Activated CD4-positive, CD25-positive, alpha-beta regulatory T cell treated with anti-CD3 and anti-CD28 coated beads, Interleukin-2, amount 50 U/mL, for 72 hours (primary cell): ENCODE measurements at places on chromosomes 12 and 14.

DNA sequence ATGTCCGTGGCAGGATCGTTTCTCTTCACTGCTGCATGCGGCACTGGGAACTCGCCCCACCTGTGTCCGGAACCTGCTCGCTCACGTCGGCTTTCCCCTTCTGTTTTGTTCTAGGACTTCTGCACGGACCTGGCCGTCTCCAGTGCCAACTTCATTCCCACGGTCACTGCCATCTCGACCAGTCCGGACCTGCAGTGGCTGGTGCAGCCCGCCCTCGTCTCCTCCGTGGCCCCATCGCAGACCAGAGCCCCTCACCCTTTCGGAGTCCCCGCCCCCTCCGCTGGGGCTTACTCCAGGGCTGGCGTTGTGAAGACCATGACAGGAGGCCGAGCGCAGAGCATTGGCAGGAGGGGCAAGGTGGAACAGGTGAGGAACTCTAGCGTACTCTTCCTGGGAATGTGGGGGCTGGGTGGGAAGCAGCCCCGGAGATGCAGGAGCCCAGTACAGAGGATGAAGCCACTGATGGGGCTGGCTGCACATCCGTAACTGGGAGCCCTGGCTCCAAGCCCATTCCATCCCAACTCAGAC is 1.2 kb downstream of the FOS start:
- no peak for DNase-seq

- no peak for DNase-seq
These were observed 835 bp downstream of the MYL6 start for GRCh38 chr12:56158926-56159461.

GRCh38 chr14:25464078-25464477 is 414.1 kb upstream of the STXBP6 start:
- no peak for DNase-seq

- no peak for DNase-seq
These were observed 6.9 kb downstream of the MLEC start for GRCh38 chr12:120693848-120694247.

- no peak for DNase-seq
These were observed 253.9 kb upstream of the EGLN3 start for GRCh38 chr14:34204774-34205173.

- peak; percentile 32 for DNase-seq
These were observed 661.1 kb downstream of the VRK1 start for GRCh38 chr14:97458255-97458654.

- no peak for DNase-seq
These were observed 234.9 kb downstream of the FLRT2 start for GRCh38 chr14:85764822-85765221.

DNA sequence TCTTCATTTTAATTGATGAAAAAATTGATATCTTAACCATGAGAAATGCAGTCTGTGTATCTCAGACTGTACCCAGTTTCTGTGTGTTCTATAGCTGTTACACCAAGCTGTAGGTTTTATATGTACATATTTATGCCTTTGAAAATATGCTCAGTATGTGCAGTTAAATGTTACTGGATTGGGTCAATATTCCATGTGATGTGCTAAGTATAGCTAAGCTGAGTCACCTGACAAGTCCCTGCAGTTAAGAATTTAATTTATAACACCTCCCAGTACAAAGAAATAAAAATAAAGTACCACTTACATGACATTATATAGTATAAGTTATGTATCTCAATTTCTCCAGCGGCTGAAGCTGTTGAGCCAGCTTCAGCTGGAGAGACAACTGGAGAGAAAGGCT is 984.0 kb downstream of the GALC start:
- DNase-seq = no peak

DNA sequence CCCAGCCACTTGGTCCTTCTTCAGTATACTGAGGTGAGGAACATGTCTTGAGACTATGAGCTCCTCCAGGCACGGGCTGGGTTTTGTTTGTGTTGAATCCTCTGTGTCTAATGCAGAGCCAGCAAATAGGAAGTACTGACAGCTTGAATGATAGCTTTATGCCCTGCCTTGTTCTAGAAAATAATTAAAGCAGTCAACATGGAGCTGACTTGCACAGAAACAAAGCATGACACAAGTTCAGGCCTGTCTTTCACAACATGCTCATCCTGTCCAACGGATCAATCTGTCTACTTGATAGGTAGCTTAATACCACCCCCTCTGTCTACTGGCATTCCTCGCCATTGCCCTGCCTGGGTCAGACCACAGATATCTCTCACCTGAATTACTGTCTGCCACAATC is 140.9 kb downstream of the ESRRB start:
- DNase-seq = no peak

GRCh38 chr14:51963286-51963685 is 26.1 kb upstream of the RTRAF start:
- DNase-seq = no peak

DNA sequence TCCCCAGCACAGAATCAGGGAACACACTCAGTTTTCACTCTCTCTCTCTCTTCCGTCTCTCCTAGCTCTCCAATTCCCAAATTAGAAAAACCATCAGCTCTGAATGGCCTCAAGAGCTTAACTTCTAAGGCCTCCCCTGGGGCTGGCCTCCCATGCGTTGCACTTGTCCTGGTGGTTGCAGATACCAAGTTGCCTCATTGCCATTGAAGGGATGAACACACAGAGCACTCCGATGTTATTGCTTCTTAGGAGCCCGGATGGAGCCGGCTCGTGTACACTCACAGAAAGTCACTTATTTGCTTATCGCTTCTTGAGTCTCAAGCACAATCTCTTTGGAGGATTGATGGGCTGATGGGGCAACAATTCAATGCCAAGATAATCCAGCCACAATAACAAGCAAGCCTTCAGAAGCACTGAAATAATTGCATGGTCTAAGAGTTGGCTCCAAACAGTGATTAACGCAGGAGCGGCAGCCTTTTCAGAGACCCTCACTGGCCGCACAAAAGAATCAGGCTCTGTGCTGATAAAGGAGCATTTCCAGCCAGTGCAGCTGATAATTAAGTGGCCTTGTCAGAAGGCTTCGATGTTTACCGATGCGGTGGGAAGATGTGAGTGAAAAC is 175.8 kb upstream of the TMEM132C start:
- no peak for DNase-seq

DNA sequence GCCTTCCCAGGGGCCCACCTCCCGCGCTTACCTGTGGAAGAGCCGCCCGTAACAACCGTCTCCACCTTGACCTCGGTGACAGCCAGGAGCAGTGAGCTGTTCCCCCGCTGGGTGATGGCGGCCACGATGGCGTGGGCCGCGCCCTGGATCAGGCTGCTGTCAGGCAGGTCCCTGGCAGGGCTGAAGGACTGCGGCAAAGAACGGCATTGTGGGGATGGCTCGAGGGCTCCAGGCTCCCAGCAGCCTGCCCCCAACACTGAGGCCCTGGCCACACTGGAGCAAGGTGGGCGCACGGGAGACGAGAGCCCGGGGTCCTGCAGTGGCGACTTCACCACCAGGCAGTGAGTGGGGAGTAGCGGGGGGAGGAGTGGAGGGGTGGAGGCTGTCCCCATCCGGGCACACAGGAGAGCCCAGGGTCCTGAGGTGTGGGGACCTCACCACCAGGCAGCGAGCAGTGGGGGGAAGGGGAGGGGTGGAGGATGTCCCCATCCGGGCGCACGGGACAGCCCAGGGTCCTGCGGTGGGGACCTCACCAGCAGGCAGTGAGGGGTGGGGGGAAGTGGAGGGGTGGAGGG is 25.0 kb downstream of the JAG2 start:
- no peak for DNase-seq

- no peak for DNase-seq
These were observed 4.9 kb downstream of the CERS5 start for GRCh38 chr12:50162230-50162629.

GRCh38 chr12:108394196-108394595 is 55.1 kb upstream of the CMKLR1 start:
- DNase-seq = no peak

DNA sequence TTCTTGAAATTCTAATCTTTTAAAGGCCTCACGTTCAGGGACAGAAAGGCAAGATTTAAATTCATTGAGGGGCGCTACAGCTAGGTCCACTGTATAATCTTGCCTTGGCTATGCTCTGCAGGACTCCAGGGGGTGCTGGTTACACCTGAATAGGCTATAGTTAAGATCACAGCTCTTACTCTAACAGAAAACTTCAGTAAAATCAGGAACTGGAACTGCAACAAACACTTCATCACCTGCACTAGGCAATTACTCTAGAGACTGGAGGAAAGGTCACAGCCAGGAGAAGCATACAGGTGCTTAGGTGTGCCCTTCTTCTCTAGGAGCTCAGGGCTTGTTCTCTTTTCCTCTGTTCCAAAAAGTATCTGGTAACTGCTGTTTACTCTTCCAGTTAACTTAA is 20.9 kb downstream of the SLCO1C1 start:
- DNase-seq = no peak

GRCh38 chr12:80033448-80033847 is 65.9 kb upstream of the OTOGL start:
- DNase-seq = no peak

DNA sequence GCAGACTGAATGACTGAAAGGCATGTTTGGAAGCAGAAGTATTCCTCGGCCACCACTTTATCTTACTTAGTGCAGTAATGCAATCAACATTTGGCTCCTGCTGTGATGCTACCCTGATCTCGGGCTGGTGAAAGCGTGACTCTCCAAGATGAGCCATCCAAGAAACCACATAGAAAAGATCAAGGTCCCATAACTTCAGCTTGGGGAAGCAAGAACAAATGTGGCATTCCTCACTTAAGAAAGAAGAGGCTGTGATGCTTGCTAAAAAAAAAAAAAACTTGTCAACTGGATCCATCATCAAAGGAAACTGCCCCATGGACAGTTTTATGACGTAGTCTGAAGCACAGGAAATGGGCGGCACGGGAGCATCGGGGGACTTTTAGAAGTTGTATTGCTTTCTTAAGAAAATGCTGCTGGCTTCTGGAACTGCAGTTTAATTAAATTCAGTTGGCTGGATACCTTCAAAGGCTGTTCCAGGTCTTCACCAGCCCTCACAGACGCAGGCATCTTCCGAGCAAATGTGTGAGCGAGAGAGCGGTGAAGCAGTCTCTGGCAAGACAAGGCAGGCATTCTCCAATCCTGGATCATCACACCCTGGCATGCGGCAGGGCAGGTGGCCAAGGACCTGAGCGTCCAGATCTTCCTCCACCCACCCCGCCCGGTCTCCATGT is 38.2 kb upstream of the MAP1LC3B2 start:
- DNase-seq = no peak

DNA sequence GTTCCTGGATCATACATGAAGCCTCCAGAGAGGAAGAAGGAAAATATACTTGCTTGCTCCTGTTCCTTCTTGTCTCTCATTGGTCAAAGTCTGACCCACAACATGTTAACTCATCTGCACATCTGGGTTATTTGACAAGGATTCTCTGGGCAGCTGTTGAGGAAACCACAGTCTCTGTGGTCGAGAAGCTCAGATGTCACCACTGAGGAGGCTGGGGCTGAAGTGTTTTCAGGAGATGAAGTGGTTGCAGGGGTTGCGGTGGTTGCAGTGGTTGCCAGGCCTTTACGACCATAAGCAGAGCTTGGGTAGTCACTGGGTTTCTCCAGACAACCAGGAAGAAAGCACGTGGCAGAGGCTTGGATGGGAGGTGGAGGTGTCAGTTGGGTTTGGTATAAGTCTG is 265.0 kb upstream of the LRIG3 start:
- no peak for DNase-seq

- no peak for DNase-seq
These were observed 224.4 kb downstream of the C12orf75 start for GRCh38 chr12:105554856-105555255.

- DNase-seq = no peak
These were observed 242.0 kb upstream of the MDGA2 start for GRCh38 chr14:47917344-47917954.

GRCh38 chr12:19171731-19172130 is 42.2 kb downstream of the PLEKHA5 start:
- DNase-seq = no peak

DNA sequence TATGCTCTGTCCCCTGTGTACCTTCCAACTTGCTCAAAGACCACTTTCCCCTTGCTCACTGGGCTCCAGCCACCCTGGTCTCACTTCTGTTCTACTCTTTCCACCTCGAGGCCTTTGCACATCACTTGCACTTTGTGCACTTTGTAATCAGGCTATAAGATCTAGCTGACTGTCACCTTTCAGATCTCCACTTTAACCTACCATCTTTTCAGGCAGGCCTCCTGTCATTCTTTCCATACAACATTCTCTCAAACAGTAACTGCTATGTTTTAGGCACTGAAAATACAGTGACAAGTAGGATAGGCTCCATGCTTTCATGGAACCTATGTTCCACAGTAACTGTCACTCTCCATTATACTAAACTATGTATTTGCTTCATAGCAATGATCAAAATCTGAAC is 14.0 kb downstream of the CPM start:
- no peak for DNase-seq

DNA sequence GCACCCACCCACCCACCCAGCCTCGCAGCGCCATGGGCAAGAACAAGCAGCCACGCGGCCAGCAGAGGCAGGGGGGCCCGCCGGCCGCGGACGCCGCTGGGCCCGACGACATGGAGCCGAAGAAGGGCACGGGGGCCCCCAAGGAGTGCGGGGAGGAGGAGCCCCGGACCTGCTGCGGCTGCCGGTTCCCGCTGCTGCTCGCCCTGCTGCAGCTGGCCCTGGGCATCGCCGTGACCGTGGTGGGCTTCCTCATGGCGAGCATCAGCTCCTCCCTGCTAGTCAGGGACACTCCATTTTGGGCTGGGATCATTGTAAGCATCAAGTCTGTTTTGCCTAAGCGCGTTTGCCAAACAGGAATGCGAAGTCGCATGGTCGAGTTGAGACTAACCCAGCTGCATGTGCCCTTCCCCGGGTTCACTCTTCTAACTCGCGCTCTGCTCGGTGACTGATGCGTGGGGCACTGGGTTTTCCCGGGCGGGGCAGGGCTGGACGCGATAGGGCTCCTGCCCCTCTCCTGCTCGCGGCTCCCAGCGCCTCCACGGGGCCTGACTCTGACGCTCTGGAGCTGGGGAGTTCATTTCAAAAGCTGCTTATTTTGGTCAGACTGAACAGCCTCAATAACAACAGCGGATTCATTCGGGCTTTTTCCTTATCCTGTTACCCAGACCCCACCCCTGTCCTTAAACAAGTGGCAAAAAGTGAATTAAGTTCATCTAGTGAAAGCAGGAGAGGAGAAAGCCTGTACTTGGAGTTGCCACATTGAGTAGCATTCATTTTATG is 458 bp downstream of the SSPN start:
- no peak for DNase-seq

DNA sequence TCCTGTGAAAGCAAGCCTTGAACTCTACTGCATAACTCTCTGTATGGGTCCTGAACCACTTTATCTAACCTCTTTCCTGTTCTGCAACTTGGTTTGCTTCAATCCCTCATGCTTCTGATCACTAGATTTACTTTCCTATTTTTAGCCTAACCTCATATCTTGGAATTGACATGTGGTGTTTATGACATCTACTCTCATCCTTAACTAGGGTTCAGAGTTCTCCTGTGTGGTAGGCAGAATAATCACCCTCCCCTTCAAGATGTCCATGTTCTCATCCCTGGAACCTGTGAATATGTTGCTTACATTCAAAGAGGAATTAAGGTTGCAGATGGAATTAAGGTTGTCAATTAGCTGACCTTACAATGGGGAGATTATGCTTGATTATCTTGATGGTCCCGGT is 67.4 kb upstream of the STXBP6 start:
- no peak for DNase-seq

GRCh38 chr12:42483521-42483790 is 106.1 kb downstream of the PRICKLE1 start:
- DNase-seq = no peak
